ENCODE measurements at places on chromosomes 16 and 17.

DNA sequence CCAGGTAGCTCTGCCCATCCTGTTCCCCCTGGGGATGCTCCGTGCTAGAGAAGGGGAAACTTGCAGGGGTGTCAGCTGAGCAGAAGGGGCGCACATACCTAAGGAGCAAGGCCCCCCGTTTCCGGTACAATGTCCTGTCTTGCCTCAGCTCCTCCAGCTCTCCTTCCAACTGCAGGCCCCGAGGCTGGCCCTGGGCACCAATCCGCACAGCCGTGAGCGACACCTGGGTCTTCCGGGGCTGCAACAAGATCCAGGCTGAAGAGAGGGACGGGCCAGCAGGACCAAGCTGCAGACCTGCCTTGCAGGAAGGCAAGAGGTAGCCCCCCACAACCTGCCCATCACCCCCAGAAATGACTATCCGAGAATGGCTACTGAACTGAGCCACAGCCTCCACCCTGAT is 102.6 kb downstream of the RMI2 start:
- no peak for DNase-seq

DNA sequence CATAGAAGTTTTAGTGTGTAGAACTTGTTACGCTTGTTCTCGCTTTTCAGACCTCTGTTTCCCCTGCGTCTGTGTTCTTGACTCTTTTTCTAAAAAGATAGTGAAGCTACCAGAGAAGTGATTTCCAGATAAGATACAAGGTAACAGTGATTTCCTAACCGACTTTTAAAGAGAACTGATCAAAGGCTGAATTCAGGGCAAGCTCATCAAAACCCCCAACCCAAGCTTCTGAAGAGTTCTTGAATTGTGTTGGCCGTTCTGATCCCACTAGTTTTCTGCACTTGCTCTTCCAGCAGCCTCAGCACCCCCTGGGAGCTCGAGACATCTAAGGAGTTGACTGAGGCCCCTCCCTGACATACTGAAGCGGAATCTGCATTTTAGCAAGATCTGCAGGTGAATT is 12.7 kb upstream of the NSMCE1 start:
- no peak for DNase-seq

GRCh38 chr16:77610496-77610895 is 111.8 kb upstream of the NUDT7 start:
- no peak for DNase-seq

DNA sequence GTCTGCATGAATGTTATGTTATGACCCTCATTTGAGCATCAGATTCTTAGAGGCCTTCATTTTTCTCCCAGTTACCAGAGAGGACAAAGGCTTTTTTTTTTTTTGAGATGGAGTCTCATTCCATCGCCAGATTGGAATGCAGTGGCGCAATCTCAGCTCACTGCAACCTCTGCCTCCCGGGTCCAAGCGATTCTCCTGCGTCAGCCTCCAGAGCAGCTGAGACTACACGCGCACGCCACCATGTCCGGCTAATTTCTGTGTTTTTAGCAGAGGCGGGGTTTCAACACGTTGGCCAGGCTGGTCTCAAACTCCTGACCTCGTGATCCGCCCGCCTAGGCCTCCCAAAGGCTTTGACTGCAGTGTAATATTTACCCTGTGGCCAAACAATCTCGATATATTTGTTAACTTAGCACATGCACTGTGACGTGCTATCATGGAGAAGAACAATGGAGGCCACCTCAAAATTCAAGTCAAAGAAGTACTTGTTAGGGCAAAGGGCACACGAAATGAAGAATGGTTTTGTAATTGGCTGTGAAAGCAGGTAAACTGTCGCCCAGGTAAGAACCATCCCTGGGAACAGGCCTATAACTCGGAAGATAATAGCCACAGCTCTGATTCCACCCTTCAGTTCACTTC is 303.4 kb downstream of the SLC39A11 start:
- DNase-seq, result no peak

- peak; percentile 29 for DNase-seq
Observed at GRCh38 chr17:76968707-76969597, 100.7 kb downstream of the MGAT5B start.

GRCh38 chr16:65909310-65910050 is 457.0 kb upstream of the CDH5 start:
- no peak for DNase-seq

DNA sequence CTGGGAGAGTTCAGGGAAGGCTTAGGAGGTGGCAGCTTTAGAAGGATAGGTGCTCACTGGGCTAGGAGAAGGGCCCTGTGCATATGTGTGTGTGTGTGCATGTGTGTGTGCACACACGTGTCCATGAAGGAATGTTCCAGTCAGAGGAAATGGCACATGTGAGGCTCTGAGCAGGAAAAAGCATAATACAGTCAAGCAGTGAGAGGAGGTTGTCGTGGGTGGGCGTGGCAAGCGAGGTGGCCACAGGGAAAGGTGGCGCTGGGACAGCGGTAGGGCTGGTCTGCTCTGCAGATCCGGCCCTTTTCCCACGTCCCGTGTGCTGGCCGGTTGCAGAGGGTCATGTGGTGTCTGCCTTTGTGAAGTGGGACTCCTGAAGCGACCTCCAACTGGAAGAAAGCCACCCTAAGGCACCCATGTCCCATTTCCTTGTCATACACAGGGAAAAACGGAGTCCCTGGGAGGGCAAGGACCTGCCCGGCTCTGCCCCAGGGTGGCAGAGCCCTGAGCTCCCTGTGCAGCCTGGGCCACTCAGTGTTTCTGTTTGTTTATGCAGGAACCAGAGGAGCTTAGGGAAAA is 40.1 kb downstream of the NT5M start:
- no peak for DNase-seq

Measured in stimulated activated CD4-positive, alpha-beta T cell treated with anti-CD3 and anti-CD28 coated beads, Interleukin-12 subunit alpha, Interleukin-12 subunit beta, amount 100 ng/mL, for 48 hours (primary cell).